ENCODE measurements at places on chromosomes 5 and 9.

DNA sequence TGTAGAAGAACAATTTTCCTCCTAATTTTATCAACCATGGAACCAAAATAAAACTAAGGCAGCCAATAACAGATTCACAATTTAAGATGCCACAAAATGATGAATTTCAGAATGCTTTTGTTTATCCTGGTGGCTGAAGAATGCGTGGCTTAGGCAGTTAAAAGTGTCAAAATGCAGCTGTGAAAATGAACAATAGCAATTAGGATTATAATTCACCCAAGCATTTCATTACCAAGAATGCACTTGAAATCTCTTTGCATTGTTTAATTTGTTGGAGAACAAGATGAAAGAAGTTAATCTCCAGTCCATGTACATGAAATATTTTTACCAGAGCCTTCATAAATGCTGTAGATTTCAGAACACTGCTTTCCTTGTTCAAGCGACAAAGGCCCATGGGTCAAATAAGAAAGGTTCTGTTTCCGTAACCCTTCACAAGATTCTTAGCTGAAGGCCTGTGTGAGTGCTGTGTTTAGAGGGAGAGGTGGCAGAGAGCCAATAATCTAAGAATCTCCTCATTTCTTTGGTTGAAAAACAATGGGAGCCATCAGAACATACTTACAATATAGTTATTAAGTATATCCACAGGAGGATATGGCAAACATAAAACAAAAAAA is 39.3 kb downstream of the CLINT1 start:
- no peak for DNase-seq

- DNase-seq = no peak
Measured at GRCh38 chr9:94771096-94771495, 44.6 kb downstream of the AOPEP start.

DNA sequence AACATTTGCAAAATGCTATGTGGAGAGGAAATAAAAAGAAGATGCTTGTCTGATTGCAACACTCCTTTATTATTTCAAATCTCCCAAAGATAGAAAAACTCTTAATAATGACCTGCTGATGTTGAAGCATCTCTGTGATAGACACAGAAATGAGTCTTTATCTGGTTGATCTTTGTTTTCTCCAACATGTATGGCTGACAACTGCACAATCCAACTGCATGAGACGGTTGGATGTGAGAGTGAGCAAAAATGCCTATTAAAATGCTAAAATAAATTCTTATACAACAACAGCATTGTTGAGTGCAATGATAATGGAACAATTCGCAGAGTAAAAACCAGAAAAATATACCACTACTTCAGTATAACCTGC is 7.5 kb upstream of the IZUMO3 start:
- no peak for DNase-seq

DNA sequence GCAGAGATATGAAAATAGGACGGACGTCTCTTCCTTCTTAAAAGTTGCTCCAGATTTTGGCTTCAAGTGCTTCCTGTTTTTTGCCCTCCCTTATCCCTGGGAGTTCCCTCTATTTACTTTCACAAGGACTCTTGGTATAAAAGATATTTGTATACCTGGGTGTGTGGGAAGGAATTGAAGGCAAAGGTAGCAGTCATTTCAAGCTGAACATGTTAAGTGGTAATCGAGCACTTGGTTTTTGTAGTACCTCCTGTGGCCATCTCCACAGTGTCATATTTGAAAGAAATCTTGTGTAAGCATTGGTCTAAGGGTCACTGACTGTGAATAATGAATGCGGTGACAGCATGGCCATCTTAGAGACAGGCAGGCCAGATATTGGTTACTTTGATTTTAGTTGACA is 593.6 kb downstream of the MTRR start:
- no peak for DNase-seq

GRCh38 chr5:5544094-5544663 is 121.7 kb downstream of the ICE1 start:
- DNase-seq = no peak

- DNase-seq = no peak
Measured at GRCh38 chr5:173909199-173909598, 21.1 kb downstream of the CPEB4 start.

- no peak for DNase-seq
Measured at GRCh38 chr5:5795074-5795771, 372.7 kb downstream of the ICE1 start.

- DNase-seq = no peak
Measured at GRCh38 chr9:123739902-123740301, 190.0 kb downstream of the DENND1A start.

DNA sequence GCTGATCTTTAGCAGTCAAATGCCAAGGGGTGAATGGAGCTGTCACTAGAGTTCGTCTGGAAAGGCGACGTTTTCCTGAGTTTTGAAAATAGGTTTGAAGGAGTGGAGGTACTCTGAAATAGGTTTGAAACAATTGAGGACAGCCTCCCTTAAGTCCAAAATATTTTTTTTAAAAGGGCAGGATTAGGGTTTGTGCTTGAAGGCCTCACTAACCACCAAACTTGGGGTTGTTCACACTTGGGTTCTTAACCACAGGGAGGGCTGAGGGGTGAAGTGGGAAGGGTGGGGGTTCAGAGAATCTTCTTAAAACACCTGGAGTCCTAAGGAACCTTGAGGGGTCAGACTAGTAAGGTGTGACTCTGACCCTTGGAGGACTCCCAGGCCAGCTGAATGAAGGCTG is 3.5 kb upstream of the PCDH12 start:
- DNase-seq = no peak

Measured in ascending aorta (tissue), 2 donors.